ENCODE measurements at places on chromosomes 4 and X.

DNA sequence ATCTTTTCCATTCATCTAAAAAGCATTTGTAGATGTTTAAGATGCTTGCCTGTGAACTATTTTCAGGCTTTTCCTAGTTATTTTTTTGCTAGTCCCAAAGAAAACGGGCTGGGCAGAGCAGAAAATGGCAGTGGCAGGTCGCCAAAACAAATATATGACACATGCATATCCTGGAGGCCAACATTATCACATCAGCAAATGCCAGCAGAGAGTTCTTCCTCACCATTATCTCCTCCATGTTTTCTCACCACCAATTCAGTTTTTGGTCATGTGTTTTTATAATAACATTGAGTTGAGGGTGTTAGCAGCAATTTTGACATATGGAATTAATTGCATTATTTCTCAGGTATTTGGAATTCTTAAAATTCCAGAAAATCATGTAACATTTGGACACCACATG is 97.9 kb upstream of the EOLA2 start:
- peak; percentile 82 for DNase-seq

DNA sequence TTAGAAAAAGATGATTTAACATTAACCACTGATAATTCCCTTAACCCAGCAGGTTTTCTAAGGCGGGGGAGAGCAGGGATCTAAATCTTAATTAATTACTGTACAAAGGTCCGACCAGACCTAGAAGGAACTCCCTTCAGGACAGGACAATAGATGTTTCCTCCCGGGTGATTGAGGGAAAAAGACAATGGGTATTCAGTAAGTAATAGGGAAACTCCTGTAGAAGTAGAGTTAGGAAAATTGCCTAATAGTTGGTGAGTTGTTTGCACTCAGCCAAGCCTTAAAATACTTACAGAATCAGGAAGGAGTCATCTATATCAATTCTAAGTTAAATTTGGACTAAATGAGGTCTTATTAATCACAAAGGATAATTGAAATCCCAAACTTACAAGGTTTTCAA is 5.8 kb upstream of the SRD5A3 start:
- DNase-seq: no peak

DNA sequence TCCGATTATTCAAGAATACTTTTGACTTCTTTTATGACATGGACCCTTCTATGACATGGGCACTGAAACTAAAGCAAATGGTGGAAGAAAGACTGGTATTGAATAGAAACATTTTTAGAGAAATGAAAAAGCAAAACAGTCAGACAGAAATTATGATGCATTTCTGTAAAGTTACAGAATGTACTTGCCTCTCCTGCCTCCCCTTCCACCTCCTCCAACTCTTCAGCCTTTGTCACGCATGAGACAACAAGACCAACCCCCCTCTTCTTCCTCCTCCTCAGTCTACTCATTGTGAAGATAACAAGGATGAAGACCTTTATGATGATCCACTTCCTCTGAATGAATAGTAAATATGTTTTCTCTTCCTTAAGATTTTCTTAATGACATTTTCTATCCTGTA is 46.3 kb upstream of the HUWE1 start:
- DNase-seq: no peak

GRCh38 chr4:24770667-24771066 is 24.7 kb upstream of the SOD3 start:
- no peak for DNase-seq

DNA sequence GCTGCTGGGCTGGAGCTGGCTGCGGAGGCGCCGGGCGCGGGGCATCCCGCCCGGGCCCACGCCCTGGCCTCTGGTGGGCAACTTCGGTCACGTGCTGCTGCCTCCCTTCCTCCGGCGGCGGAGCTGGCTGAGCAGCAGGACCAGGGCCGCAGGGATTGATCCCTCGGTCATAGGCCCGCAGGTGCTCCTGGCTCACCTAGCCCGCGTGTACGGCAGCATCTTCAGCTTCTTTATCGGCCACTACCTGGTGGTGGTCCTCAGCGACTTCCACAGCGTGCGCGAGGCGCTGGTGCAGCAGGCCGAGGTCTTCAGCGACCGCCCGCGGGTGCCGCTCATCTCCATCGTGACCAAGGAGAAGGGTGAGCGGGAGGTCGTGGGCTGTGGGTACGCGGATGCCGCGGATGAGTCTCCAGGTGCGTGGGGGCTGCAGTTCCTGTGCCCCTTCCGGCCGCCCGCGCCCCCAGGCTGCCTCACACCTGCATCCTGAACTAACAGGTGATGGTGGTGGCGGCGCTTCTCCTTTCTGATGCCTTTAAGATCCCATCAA is 499 bp downstream of the CYP2U1 start:
- no peak for DNase-seq

DNA sequence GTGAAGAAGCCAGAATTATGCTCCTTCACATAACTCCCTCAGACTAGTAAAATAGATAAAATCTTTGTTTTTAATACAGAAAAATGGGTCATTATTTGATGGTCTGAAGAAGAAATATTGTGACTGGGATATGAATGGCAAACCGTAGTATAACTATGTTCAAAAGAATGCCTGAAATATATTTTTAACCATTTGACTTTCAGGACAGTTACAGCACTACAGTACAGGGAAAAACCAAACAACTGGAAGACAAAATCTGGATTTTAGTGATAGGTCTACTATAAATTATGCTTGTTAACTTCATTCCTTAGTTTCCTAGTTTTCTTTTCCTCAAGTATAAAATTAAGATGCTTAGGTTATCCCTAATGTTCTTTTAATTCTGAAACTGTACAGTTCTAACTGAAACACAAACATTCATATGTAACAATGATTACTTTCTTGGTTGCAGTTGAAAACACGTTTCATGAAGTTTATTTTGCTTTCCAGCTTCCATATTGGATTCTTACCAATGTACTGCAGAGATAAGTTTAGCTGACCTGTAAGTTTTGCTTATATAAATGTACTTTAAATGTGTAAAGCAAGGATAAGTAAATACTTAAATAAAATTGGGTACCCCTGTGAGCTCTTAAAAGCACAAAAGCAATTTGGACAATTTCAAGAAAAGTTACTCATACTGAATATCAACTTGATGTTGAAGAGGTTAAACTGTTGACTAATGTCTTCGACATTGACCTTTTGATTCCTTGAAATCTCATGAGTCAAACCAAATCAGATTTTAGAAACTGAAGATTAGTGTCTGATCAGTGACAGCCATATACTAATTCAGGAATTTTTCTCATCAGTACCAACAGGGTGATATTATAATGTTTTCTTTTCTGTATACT is 895 bp downstream of the AFP start:
- no peak for DNase-seq

- no peak for DNase-seq
Observed at GRCh38 chrX:136446208-136446607, 41.5 kb upstream of the BRS3 start.

DNA sequence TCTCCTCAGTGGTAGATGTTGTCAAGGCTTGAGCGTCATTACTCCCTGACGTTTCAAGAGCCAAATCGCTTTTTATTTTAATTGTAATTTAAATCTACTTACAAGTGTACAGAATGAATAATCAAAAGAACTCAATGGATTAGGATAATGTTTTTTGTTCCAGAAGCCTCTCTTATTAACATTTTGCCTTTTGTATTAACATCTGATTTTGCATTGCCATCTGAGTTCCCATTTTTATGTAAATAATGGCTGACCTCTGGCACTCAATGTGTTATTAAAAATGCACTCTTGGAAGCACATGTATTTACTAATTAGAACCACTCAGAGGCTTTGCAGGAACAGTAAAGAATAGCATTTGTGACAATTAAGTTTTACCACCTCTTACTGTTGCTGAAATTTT is 411.0 kb downstream of the EPHA5 start:
- DNase-seq: no peak

GRCh38 chr4:16207409-16207808 is 18.9 kb downstream of the TAPT1 start:
- no peak for DNase-seq

- DNase-seq: no peak
Observed at GRCh38 chr4:146244496-146244895, 30.2 kb downstream of the REELD1 start.

DNA sequence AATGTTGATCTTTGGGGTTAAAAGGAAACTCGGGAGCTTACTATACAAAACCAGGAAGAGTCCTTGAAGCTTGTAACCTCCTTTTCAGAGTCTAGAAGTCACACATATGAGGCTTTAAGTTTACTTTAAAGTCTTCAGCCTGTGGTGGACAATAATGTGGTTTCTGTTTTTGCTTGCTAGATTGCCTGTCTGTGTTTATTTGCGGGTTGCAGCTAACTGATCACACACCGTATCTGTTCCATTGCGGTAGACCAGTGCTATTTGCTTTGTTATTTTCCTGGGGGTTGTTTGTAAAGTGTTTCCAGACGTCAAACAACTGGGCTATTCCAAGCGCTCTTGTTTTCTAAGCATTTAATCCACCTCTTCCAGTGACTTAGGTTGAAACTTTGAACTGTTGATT is 143.0 kb upstream of the GYPA start:
- DNase-seq: no peak

DNA sequence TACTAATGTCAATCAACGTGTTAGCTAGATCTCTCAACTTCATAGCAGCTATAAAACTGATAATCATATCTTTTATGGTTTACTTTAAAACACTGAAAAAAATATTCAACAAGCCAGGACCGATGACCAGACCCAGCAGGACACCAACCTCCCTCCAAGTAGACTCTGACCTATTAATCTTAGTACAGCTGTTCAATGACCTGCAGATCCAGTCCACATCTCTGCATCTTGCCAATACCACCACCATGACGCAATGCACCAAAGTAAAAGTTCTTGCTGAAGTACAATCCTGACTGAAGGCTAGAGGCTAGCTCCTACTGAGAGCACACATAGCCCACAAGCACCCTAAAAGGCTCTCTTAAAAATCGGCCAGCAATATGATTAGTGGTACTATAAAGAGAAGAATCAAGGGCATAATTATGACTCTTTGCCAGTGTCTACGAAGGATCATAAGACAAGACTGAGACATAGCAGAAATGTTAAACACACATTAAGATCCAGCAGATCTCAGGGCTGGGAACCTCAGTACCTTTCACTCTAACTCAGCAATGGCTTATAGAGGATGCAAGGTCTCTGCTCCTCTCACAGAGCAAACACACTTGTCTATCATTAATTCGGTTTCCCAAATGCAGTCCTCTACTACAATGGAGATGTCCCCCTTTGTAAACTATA is 7.6 kb downstream of the MED14 start:
- DNase-seq: no peak

GRCh38 chr4:46389301-46389775 is 590 bp downstream of the GABRA2 start:
- DNase-seq: no peak

GRCh38 chr4:16583764-16584163 is 314.7 kb downstream of the LDB2 start:
- no peak for DNase-seq

- peak; percentile 34 for DNase-seq
Observed at GRCh38 chr4:147707892-147708672, 23.8 kb upstream of the ARHGAP10 start.

GRCh38 chr4:164846566-164846965 is 30.4 kb upstream of the APELA start:
- no peak for DNase-seq

DNA sequence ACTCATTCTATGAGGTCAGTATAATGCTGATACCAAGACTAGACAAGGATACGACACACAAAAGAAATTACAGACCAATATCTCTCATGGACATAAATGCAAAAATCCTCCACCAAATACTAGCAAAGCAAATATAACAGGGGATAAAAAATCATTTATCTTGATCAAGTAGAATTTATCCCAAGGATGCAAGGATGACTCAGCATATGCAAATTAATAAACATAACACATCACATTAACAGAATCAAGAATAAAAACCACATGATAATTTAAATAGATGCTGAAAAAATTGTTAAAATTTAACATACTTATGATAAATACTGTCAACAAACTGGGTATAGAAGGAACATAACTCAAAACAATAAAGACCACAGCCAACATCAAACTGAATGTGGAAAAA is 69.4 kb upstream of the GABRA2 start:
- no peak for DNase-seq

DNA sequence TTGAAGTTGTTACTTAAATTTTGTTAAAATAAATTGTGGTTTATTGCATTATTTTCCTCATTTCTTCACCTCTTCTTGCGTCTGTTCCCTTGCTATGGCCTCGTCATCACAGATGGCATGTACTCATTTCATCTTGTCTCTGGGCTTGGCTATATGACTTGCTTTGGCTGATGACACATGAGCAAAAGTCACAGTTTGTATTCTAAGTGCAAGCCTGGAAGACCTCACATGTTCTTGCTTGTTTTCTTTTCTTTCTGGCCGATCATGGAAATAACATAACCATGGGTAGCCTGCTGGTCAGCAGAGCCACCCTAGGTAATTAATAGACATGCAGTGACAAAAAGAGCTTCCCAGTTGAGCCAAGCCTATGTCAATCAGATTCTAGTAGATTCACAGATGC is 527.9 kb downstream of the SPRY1 start:
- no peak for DNase-seq

- DNase-seq: no peak
Observed at GRCh38 chr4:985123-985830, 1.6 kb upstream of the IDUA start.

Measured in HFFc6 (cell line).